ENCODE measurements at places on chromosomes 7 and 10.

DNA sequence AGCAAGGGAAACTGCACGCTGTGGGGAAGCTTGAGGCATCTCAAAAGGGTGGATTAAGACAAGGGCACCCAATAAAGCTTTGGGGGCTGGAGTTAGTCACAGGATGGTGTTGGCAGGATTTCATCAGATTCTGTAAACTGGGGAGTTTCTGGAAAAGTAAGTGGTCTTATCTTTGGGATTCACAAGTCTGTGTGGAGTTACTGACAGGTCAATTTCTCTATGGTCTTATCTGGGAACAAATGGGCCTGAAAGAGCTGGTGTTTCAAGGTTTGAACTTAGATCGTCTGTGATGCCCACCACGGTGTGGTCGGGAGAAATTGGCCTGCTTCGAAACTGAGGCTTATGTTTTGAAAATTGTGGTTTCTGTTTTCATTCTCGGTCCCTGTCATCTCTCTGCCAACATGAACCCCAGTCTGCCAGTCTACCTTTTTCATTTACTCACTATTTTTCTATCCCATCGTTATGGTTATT is 23.8 kb upstream of the AOAH start:
- no peak for DNase-seq

- no peak for DNase-seq
Measured at GRCh38 chr10:125248489-125248888, 88.1 kb upstream of the CTBP2 start.

GRCh38 chr7:1263391-1263951 is 30.8 kb downstream of the UNCX start:
- DNase-seq = no peak

GRCh38 chr10:33810986-33811385 is 476.5 kb upstream of the NRP1 start:
- no peak for DNase-seq

- DNase-seq = no peak
Measured at GRCh38 chr7:128666200-128666599, 5.9 kb upstream of the GARIN1A start.

GRCh38 chr10:963655-964054 is 24.6 kb upstream of the GTPBP4 start:
- no peak for DNase-seq

- no peak for DNase-seq
Measured at GRCh38 chr7:2105917-2106316, 126.8 kb downstream of the MAD1L1 start.

- DNase-seq = no peak
Measured at GRCh38 chr7:152882576-152883310, 123.2 kb downstream of the ACTR3B start.

DNA sequence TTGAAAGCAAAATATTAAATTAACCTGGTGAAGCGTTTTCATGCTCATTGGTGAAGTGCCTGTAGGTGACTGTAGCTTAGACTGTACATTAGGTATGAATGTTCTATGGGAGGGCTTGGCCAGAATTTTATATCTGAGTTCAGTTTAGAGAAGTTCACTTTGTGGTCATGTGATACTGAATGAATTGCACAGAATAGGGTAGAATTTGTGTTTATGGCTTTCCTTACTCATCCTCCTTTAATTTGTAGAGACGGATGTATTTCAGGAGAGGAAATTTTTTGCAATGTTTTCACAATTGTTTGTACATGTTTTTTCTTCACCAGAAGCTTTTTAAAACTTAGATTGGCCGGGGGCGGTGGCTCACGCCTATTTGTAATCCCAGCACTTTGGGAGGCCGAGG is 32.3 kb downstream of the REEP3 start:
- DNase-seq = no peak

- no peak for DNase-seq
Measured at GRCh38 chr7:1025743-1026581, 18.4 kb upstream of the GPR146 start.

GRCh38 chr7:94049615-94050014 is 45.5 kb upstream of the BET1 start:
- DNase-seq = no peak

GRCh38 chr7:28847681-28848080 is 110.4 kb downstream of the TRIL start:
- DNase-seq = no peak

DNA sequence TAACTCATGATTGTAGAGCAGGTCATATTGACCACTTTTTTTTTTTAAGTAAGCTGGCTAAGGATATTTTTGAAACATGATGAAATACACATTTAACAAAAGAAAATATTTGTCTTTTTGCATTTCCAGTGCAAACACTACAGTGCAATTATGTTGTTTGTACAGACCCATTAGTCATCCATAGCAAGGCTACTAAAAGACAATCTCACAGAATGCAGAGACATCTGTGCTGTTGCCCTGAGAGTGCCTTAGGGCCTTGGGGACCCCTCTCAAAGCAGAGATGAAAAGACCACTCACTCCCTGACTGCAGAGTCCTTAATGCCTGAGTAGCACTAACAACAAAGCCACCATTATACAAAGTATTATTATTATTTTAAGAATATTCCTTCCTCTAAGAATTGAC is 104.5 kb downstream of the NRCAM start:
- no peak for DNase-seq

- no peak for DNase-seq
Measured at GRCh38 chr7:118087126-118087525, 96.8 kb upstream of the LSM8 start.

DNA sequence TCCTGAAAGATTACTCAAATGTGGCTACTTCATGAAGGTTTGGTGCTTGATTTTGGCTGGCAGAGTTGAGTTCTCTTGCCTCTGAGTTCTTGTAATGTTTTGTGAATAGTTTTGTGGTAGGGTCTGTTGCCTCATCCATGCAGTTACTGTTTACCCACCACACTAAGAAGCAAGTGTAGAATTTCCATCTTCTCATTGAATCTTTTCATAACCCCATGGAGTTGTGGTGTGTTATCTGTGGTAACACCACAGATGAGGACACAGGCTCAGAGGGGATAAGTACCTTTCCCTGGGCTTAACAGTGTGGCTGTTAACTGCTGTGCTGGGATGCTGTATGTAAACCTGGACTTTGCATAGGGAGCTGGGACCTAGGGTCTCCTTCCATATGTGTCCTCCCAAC is 186.3 kb downstream of the CAMK1D start:
- DNase-seq = no peak

GRCh38 chr7:38512704-38513103 is 118.5 kb downstream of the AMPH start:
- DNase-seq = no peak

- DNase-seq = no peak
Measured at GRCh38 chr7:149281508-149282330, 19.7 kb downstream of the ZNF783 start.

- DNase-seq = no peak
Measured at GRCh38 chr10:113970641-113971040, 73.0 kb upstream of the ADRB1 start.

GRCh38 chr10:124657806-124658205 is 86.4 kb downstream of the FAM53B start:
- DNase-seq = no peak

- DNase-seq = no peak
Measured at GRCh38 chr7:13822678-13823077, 166.8 kb downstream of the ETV1 start.

DNA sequence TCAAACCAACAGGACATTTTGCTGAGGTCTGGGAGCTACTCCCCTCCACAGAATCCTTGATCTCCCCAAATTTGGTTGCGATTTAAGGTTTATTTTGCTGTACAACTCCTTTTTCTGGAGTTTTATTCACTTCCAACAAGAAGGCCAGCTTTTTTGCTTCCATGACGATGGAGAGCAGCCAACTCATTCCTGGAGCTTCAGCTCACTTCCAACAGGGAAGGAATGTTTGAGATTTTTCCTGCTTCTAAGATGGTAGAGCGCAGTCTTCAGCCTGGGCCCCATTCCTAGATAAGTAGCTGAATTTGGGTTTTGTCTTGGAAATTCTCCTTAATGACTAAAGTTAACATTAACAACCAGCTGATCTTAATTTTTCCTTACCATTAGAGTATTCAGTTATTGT is 30.9 kb upstream of the CREB3L2 start:
- no peak for DNase-seq

DNA sequence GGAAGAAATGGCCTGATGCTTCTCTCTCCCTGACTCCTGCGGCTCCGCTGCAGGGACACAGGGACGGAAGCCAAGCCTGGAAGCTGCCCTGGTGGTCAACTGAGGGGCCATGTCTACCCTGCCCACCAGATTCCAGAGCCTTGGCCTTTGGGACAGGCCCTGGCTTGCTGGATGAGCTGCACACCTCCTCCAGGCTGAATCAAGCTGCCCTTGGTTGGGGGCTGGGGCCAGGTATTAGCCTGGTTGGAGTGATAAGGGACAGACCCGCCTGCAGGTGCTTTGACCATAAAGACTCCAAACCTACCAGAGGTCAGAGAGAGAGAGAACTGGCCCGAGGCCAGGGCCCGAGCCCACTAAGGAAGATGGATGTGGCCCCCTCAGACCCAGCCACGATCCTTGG is 30.1 kb downstream of the CRHR2 start:
- DNase-seq = no peak

DNA sequence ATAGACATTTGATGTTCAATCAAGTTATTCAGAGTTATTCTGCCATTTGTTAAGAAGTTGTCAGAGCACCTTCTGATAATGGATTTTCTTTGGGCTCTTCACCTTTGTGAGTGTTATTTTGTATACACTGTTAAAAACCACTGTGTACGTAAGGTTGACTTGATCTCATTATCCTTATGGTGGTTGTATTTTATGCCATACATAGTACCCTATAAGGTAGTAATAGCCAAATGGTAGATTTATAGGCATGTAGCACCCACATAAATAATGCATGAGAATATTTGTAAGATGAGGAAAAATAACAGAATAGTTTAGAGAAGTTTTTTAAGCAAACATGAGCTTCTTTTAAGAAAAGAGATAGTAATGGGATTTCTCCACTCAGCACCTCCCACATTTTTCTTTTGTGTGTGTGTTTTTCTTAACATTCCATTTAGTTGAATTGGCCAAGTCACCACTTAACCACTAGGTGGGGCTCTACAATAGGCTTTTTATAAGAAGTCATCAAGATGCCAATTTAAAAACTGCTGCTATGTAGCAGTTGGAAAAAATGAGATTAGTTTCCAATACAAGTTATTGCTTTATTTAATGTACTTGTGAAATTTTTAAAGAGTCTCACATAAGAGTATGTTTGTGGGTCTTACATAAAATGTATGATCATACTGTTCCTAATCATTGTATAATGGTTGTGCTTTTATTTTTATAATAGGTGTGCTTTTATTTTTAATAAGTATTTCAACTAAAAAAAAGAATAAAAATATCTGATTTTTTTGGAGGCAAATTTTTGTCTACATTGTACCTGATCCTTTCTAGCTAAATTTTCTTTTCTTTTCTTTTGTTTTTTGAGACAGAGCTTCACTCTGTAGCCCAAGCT is 41.1 kb upstream of the STMP1 start:
- DNase-seq = no peak

DNA sequence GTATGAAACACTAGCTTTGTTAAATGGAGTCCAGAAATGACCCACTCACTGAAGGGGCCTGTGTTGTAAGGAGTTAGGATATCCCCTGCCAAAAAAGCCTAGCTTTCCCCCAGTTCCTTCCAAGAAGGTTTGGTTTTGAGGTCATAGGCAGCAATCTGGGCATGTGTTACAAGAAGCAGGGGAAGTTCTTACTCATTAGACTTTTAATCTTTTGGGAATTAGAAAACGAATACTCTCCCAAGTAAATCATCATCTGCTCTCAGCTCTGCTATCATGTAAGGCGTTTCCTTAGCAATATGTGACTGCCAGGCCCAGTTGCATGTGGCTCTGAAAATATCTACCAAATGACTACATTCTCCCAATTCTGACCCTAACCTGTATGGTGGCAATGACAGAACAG is 3.7 kb downstream of the NOD1 start:
- DNase-seq = no peak

GRCh38 chr7:3844540-3845151 is 543.6 kb downstream of the SDK1 start:
- no peak for DNase-seq

GRCh38 chr7:127654404-127655394 is 2.7 kb downstream of the SND1 start:
- DNase-seq = no peak

DNA sequence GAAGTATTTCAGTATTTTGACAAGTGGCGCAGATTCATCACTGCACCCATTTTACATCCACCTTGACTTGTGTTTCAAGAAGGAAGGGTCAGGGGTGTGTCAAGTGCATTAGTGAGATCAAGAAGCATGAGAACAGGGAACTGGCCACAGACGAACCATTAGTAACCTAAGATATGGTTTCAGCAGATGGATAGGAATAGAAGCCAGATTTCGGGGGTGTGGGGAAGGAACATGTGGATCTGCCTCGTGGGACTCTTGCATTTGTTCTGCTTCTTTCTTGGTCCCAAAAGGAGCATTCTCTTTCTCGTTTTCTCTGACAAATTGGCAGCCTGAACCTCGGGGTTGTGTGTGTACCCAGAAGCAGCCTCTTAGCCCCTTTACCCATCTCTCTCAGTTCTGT is 9.6 kb downstream of the DENND2A start:
- DNase-seq = no peak

DNA sequence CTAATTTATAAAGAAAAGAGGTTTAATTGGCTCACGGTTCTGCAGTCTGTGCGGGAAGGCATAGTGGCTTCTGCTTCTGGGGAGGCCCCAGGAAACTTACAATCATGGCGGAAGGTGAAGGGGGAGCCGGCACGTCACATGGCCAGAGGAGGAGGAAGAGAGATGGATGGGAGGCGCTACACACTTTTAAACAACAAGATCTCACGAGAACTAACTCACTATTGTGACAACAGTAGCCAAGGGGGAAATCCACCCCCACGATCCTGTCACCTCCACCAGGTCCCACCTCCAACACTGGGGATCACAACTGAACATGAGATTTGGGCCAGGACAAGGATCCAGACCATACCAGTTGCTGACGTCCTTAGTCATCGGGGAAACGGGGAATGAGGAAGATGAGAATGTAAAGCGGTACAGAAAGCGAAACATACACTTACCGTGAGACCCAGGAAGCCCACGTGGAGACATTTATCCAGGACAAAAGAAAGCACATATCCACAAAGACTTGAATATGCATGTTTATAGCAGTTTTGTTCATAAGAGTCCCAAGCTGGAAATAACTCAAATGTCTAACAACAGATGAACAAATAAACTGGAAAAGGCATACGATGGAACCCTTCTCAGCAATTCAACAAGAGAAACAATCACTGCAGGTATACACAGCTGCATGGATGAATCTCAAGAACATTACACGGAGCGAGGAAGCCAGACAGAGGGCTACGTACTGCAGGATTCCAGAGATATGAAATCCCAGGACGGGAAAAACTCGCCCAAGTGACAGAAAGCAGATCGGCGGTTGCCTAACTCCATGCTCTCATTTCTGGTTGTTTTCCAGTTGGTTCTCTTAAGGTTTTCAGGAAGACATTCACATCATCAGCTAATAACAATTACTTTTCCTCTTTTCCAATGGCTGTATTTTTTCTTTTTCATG is 26.2 kb upstream of the INPP5A start:
- DNase-seq = no peak
